ENCODE measurements at places on chromosomes 2 and 18. TPM values are rescaled to one million over a fixed set of nuclear protein-coding genes. Genes with fewer than 3 reads are reported as not detected.

The DES gene
- polyA plus RNA-seq = 4.3 TPM

The PRSS56 gene
- 0.03 TPM for polyA plus RNA-seq

The MEP1B gene
- polyA plus RNA-seq = not detected

The CAPN13 gene
- 1.5 TPM for polyA plus RNA-seq

The FTCDNL1 gene
- 0.41 TPM for polyA plus RNA-seq

The IKZF2 gene
- polyA plus RNA-seq = 1.7 TPM

The PEX13 gene
- 16.8 TPM for polyA plus RNA-seq

The EMILIN1 gene
- polyA plus RNA-seq = 1.9 TPM

GRCh38 chr18:79498662-79499061, 102.9 kb downstream of the NFATC1 start:
- no peaks in the 10 kb centered on the region for H3K4me1 ChIP-seq
- no peak overlapping the region for H3K4me3 ChIP-seq
- no peak overlapping the region for H3K27ac ChIP-seq
- no peak for DNase-seq

- H3K36me3 ChIP-seq = no peaks in the 10 kb centered on the region
- no peak overlapping the region for H3K27ac ChIP-seq
- H3K4me3 ChIP-seq = no peak overlapping the region
- no peaks in the 10 kb centered on the region for H3K4me1 ChIP-seq
- no peaks in the 10 kb centered on the region for H3K27me3 ChIP-seq
These were observed 43.0 kb downstream of the EMILIN2 start for GRCh38 chr18:2889761-2890192.

DNA sequence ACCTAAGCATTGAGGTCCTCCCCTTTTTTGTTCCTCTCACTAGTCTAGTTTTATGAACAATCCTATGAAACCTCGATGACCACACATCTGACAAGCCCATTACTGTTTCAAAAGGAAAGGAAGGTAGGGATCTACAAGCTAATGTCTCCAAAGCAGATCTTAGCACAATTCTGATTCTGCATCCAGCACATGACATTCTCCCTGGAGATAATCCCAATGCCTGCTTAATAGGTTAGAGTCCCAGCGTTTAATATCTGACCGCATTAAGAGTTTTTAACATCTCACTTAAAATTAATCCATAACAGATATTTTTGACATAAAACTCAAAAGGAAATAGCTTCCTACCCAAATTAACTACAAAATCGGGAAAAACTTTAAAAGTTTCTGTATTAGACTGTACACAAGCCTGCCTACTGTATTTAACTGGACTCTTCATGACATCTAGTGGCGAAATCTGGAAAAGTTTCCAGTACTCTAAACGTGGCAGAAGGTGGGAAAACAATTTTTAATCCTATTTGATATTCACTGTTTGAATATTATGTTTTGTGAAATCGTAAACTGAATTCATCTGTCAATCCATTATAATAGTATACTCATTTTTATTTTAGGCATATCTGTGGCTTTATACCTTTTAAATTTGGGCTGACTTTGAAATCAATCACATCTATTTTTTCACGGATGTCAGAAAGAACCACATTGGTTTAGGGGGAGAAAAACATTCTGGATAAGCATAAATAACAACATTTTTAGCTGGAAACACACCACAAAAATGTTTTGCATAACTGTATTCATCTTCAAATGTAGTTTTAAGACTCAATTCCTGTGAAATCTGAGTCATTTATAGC, 62.4 kb downstream of the TXNL1 start:
- H3K27ac ChIP-seq = no peak overlapping the region
- H3K27me3 ChIP-seq = no peaks in the 10 kb centered on the region
- DNase-seq = no peak
- H3K4me3 ChIP-seq = no peak overlapping the region
- H3K36me3 ChIP-seq = no peaks in the 10 kb centered on the region

- H3K36me3 ChIP-seq = no peaks in the 10 kb centered on the region
- H3K27ac ChIP-seq = no peak overlapping the region
- no peak for DNase-seq
These were observed 137.9 kb downstream of the CDH2 start for GRCh38 chr18:28039078-28039477.

DNA sequence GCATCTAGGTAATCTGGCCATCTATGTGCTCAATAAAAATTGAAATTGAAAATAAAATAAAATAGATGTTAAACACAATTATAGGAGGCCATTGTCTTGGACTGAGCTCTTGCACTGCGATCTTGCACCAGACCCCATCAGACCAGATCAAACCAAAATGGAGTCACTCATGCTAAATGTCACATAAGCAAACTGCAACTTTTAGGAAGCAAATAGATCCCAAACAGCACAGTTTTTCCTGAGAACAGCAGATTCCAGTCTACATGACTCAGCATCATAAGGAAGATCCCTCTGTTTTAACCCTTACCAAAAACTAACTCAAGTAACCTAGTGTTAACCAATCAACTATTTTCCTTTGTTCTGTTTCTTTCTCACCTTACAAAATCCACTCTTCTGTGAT, 57.7 kb upstream of the LRP1B start:
- H3K27me3 ChIP-seq = no peaks in the 10 kb centered on the region
- no peak for DNase-seq
- H3K36me3 ChIP-seq = no peaks in the 10 kb centered on the region

- H3K4me1 ChIP-seq = no peaks in the 10 kb centered on the region
- no peak overlapping the region for H3K27ac ChIP-seq
- H3K4me3 ChIP-seq = no peak overlapping the region
- H3K36me3 ChIP-seq = no peaks in the 10 kb centered on the region
- DNase-seq = no peak
These were observed 56.1 kb downstream of the SRD5A2 start for GRCh38 chr2:31524592-31524991.

DNA sequence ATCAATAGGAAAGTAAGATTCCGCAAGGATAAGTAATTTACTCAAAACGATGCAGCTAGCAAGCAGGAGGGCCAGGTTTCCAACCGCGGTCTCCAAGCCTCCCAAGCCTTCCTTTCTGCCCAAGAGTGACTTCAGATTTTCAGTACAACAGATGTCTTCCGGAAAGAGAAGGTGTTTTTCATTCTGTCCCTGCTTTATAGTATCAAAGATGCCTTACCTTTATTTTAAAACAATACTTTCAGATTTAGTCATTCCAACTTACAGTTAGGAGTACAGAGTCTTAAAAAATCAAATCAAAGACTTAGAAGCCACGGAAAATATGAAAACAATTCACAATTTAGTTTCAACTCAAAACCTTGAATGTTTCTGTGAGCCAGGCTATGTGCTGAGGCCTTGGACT, 43.6 kb downstream of the CYB5A start:
- no peak overlapping the region for H3K4me3 ChIP-seq
- DNase-seq = no peak
- H3K27me3 ChIP-seq = no peaks in the 10 kb centered on the region
- no peaks in the 10 kb centered on the region for H3K36me3 ChIP-seq

- H3K27me3 ChIP-seq = no peaks in the 10 kb centered on the region
- H3K4me1 ChIP-seq = no peaks in the 10 kb centered on the region
- no peak for DNase-seq
- H3K36me3 ChIP-seq = no peaks in the 10 kb centered on the region
These were observed 66.7 kb upstream of the HPCAL1 start for GRCh38 chr2:10235909-10236550.

- no peaks in the 10 kb centered on the region for H3K4me1 ChIP-seq
- no peak overlapping the region for H3K4me3 ChIP-seq
- no peaks in the 10 kb centered on the region for H3K36me3 ChIP-seq
- DNase-seq = no peak
- H3K27ac ChIP-seq = 0 out of 2 replicates have a peak overlapping the region, but pooled peaks have one; percentile 29
These were observed 144.3 kb upstream of the DAPL1 start for GRCh38 chr2:158650646-158651357.

DNA sequence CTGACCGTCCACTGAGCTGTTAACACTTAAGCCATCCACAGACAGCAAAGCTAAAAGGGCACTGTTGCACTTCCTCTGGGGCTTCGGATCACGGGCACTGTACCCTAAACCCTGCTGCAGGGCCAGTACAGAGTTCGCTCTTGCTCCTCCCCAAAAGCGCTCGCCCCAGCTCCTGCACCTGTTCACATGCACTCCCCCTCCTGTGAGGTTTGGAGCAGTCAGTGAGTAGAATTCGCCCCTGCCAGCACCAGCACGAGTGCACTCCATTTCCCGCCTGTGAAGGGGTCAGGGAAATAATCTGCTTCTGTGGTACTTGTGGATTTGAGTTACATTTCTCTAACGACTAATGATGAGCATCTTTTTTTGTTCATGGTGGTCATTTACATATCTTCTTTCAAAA, 158.8 kb downstream of the PTPRM start:
- peaks cover 12% of the 10 kb centered on the region for H3K4me1 ChIP-seq
- no peak for DNase-seq
- no peak overlapping the region for H3K4me3 ChIP-seq
- no peaks in the 10 kb centered on the region for H3K36me3 ChIP-seq
- H3K27me3 ChIP-seq = no peaks in the 10 kb centered on the region

- H3K27me3 ChIP-seq = no peaks in the 10 kb centered on the region
- DNase-seq = no peak
- H3K4me1 ChIP-seq = no peaks in the 10 kb centered on the region
- no peak overlapping the region for H3K4me3 ChIP-seq
These were observed 98.6 kb downstream of the NOL4 start for GRCh38 chr18:34126121-34126520.
